ENCODE measurements at places on chromosomes 5 and 9.

GRCh38 chr5:171579976-171580411 is 160.5 kb downstream of the FGF18 start:
- no peak for DNase-seq

DNA sequence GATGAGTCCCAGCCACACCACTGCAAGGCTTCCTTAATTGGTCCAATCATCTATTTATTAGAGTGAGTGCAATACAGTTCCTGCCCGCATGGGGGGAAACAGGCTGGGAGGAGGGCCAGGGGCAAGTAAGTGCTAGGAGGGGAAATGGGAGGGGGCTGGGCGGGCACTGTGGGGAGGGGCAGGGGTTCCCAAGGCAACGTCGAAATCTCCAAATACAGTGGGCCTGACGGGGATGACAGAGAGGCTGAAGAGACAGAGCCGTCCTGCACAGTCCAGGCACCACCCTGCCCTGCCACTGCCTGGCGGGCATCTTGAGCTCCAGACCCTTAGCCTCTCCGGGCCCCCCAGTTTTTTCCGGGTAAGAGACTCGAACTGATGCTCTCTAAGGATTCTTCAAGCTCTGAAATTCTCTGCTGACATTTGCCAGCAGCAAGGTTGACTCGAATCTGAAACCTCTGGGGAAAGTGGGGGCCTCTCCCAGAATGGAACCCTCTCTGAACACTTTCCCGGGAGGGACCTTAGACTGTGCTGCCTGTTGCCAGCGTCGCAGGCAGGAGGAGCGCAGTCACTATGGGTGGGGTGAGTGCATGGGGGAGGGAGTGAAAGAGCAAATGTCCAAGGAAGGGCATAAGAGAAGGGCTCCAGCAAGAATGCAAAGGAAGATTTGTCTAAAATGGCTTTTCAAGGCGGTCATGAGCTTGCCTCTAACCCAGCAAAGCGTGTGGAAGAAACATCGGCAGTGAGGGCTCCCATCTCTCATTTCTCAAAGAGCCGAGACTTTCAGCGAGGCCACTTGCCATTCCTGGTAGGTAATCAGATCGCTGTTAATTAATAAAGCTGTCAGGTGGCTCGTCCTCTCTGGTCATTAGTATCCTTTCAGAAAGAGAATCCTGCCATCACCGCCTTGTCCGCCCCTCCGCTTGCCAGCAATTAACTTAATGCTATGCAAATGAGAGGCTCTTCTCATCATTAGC is 99.0 kb downstream of the GTF3C4 start:
- DNase-seq, result peak; percentile 67

GRCh38 chr5:119302916-119303897 is 52.6 kb upstream of the TNFAIP8 start:
- peak; percentile 99 for DNase-seq

DNA sequence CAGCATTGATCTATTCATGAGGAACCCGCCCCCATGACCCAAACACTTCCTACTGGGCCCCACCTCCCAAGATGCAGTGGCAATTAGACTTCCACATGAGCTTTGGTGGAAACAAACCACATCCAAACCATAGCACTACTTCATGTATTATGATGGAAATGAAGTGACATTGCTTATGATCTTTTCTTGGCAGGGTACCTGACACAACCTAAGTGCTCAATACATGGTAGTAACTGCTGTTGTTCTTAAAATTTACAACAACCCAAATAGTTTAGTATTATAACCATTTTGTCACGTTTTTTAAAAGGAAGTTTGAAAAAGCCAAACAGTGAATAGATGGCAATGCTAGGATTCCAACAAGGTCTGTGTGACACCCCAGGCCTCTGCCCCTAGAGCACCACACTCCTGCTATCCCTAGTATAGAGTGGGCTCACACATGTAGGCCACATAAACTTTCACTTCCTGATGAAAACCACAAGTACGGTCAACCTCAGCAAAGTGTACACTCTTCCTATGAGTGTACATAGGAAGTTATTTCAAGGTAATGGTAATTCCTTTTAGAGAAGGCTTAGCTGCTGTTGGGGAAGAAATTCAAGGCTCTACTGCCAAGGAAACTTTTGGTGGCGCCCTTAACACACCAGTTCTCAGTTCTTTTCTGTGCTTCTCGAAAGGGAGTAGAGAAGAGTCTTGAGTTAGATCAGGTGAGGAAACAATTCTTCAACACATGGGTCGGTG is 97.6 kb downstream of the ARSB start:
- DNase-seq, result no peak

DNA sequence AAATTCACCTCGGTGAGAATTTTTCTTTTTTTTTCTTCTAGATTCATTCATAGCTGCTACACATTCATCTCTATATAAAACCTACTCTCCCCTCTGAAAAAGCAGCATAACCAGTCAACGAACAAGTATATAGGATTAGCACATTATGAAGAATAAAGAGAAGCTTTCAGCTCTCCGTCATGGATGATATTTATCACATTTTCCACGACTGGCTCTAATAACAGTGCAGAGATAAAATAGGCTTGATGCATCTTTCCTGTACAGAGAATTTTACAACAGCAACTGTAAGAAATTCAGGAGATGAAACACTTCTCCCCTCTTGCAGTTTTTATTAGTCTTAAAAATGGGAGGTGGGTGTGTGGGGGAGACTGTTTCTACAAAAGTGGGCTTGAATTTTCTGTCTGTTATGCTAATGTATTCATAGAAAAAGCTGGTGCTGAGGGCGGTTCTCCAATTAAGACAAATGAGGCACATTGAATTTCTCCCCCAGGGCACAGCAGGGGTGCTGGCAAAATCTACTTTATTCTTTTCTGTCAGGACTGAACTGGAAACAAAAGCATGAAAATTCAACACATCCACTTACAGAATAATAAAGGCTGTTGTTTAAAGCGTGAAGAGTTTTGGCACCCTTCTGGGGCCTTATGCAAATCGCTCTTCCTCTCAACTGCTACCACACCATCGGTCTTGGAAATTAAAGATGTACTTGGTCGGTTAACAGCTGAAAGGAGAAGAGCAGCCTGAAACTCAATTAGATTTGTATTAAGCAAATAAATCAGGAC is 233.9 kb upstream of the ZNF608 start:
- DNase-seq, result no peak

DNA sequence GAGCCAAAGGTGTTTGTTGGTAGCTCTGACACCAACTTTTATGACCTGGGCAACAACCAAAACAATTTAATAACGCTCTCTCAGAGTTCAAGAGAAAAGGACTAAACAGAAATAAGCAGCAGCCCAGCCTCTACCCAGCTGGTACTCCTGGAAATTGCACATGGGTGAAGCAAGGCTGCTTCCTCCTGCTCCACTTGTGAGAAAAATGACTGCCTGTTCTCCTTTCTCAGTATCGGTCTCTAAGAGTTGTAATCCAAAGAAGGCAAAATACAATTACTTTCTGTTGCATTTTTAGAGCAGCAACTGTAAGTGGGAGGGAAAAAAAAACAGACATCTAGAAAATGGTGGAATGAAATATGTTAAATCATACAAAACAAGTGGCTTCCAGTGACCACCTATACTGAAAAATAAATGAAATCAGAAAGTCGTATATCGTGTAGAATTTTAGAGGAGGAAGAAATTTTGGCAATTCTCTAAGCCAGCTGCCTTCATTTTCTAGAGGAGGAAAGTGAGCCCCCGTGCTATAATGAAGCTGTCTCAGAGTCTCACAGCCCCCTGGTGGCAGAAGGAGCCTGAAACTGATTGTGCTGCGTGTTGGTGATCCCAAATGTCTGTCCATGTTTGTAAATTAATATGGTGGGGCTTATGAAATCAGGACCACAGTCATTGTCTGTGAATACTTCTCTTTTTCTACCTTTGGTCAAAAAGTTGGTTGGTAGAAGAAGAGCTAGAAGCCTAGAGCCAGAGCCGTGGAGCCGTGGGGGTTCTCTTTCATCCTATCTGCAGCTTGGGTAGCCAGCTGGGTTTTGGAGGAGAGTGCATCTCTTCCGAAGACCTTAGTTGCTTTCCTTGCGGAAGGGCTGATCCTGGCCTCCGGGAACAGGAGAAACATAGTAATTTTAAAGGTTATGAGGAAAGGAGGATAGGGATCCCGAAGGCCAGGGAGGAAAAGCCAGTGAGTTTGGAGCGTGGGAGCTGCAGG is 139.9 kb downstream of the PIP5K1B start:
- peak; percentile 9 for DNase-seq

DNA sequence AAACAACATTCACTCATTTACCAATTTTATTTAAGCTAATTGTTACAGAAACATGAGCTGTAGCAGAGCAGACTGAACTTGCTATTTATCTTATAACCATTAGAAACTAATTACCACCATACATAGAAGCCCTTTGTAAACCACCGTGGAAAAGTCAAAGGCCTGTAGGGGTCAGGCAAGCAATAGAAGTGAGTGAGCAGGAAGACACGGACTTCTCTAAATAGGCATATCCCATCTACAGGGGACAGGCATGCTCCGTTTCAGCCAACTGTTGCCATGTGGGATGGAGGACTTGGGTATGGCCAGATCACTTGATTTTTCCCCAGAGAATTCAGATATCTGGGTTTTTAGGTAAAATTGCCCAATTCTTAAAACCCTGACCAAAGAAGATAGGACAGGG is 44.8 kb downstream of the PRRC1 start:
- DNase-seq, result peak; percentile 17

- DNase-seq, result no peak
These were observed 60.9 kb downstream of the ADRB2 start for GRCh38 chr5:148887123-148887881.

- peak; percentile 68 for DNase-seq
These were observed 16.8 kb downstream of the SIL1 start for GRCh38 chr5:139181322-139181730.

- no peak for DNase-seq
These were observed 26.2 kb upstream of the LAMC3 start for GRCh38 chr9:130982636-130983358.

DNA sequence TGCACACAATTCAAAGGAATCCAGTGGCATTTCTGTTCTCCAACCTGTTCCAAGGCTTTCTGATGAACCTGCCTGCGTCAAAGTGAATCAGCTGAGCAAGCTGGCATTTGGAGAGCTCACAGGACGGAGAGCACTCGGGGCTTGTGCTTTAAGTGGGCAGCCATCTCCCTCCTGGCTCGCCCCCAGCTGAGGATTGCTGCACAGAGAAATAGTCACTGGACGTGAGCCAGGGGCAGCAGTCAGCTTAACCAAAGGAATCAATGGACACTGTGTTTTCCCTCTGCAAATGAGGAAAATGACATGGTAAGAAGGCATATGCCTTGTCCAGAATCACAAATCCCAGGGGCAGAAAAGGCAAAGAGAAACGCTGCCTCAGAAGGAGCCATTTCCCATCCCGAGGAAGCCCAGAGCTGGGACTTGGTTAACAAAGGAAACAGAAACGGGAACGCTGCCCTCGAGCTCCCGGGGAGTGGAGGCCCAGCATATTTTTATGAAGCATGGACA is 299.4 kb downstream of the ZSWIM6 start:
- DNase-seq, result no peak

DNA sequence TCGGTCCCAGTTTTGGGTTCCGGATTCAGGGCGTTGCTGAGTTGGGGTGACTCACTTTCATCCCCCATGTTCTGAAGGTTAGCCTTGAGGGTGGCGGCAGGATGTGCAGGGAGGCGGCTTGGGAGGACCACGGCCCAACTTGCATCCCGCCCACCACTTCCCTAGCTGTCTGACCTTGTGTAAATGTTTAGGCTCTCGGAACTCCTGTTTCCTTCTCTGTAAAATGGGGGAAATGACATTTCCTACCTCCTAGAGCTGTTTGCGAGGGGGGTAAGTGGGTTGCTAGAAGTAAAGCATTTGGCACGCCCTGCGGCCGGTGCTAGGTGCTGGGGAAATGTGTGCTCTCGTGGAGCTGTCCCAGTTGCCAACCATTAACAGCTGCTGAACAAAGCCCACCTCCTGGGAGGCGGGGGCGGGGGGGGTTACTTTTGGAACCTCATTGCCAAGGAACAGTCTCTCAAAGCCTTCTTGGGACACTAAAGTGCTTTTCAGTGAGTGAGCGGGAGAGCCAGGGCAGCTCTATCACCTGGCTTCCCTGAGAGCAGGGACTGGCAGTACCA is 27.5 kb downstream of the PTGES2 start:
- DNase-seq, result no peak

GRCh38 chr9:86042199-86042978 is 57.0 kb downstream of the GOLM1 start:
- no peak for DNase-seq

DNA sequence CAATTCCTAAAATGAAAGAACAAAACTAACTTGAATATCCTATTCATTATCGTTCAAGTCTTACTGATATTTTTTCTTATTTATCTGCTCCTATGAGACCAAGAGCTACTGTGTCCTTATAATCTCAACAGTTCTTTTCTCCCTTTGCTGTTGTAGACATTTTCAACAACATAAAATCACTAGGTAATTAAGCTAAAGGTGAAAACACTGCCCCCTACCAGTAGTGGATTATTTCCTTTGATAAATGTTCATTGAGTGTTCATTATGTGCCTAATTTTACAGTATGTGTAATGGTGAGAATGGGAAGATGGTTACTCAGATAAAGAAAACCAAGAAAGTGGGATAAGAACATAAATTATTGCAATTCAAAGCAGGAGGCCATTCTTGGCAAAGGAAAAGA is 41.4 kb upstream of the PAPPA start:
- peak; percentile 13 for DNase-seq

GRCh38 chr5:96967400-96967799 is 31.5 kb downstream of the LNPEP start:
- no peak for DNase-seq

DNA sequence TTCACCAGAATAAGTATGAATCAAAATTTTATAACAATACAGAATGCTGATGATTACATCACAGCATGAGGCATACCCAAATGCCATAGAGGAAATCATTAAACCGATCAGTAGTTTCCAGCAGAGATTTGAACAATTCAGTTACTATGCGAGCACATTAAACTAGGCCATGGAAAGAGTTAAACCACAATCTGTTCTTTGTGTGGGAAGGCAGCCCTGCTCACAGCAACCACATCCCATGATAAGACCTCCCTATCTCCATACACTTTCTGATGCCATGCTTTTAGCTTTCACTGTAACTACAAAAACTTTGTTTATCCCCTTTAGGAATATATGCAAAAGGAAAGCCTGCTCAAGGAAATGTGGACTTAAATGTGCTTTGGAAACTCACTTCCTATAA is 4.5 kb downstream of the NFIB start:
- no peak for DNase-seq

GRCh38 chr9:16221822-16222547 is 648.5 kb downstream of the BNC2 start:
- DNase-seq, result peak; percentile 51

DNA sequence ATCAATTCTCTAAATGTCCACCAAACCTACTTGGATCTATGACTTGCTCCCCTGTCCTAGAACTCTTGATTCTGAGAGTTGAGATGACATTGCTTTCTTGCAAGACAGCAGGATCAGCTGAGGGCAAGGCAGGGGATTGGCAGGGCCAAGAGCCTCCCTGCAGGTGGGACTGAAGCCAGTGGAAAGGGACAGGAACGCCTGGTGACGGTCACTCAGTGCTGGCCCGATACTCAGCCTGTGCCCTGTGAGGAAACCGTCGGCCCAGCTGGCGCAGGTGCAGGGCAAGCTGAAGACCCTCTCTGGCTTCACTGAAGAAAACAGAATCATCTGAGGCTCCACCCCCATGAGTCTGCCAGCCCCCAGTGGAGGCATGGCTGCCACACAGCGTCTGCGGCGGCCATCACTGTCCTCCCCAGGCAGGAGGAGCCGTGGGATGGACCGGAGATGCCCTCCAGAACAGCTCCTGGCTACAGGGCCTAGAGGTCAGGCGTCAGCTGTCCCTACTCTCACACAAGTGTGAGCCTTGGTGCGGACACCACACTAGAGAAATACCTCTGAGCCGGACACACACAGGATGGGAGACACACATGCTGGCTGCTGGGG is 14.7 kb downstream of the UBAC1 start:
- no peak for DNase-seq
